ENCODE measurements at places on chromosomes 7 and 10. TPM values are rescaled to one million over a fixed set of nuclear protein-coding genes. Genes with fewer than 3 reads are reported as not detected.

- no peak for DNase-seq
Measured at GRCh38 chr7:99808766-99809165, 19.0 kb upstream of the CYP3A43 start.

- DNase-seq, result no peak
Measured at GRCh38 chr7:44390701-44391100, 65.3 kb upstream of the CAMK2B start.

Gene HOXA5
- total RNA-seq, result 0.29 TPM

GRCh38 chr10:86727470-86727869, 28.9 kb upstream of the BMPR1A start:
- DNase-seq, result no peak

- DNase-seq, result no peak
Measured at GRCh38 chr7:86953653-86954336, 105.7 kb downstream of the ELAPOR2 start.

DNA sequence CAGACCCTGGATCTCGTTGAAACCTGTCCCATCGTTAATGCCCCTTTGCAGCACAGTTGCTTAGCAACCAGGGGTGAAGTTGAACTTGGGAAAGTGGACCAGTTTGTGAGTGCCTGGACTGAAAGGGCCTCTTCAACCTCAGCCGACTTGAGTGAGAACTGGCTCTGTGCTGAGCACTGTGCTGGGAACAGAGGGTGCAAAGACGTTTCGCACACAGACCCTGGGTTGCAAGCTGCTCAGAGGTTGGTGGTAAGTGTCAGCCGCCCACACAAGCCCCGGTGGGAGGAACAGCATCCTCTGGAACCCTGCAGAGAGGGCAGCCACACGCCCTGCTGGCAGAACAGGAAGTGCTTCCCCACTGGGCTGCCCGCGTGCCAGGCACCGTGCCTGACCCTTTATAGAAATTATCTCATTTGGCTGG, 89.2 kb downstream of the CARD11 start:
- DNase-seq, result peak; percentile 30

DNA sequence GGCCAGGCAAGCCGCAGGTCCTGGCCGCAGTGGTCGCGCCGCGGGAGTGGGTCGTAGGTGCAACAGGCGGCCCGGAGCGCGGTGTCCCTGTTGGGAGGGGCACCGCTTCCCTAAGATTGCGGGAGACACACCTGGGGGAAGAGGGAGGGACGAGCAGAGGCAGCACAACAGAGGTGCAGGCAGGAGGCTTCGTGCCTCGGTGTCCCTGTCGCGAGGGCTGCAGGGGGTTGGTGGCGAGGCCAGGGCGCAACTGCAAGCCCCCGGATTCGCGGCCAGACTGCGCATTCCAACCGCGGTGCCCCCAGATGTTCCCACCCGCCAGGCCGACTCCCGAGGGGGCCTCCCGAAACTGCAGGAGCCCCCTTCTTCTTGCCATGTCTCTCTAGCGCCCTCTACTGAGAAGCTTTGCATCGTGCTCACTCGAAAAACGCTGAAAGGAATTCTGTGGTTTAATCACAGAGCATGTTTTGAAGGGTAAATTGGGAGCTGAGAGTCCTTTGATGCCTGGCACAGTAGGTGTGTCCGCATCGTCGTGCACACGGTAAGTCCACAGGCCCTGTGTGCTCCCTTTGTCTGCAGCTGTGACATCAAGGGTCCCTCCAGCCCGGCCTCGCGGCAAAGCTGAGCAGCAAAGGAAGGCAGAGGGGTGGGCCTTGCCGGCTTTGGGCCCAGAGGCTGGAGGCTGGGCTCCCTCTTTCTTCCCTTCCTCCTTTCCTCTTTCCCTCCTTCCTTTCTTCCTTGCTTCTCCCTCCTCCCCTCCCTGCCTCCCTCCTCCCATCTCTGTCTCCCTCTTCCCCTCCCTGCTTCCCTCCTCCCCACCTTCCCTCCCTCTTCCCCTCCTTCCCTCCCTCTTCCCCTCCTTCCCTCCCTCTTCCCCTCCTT, 6.2 kb upstream of the MBL2 start:
- no peak for DNase-seq

DNA sequence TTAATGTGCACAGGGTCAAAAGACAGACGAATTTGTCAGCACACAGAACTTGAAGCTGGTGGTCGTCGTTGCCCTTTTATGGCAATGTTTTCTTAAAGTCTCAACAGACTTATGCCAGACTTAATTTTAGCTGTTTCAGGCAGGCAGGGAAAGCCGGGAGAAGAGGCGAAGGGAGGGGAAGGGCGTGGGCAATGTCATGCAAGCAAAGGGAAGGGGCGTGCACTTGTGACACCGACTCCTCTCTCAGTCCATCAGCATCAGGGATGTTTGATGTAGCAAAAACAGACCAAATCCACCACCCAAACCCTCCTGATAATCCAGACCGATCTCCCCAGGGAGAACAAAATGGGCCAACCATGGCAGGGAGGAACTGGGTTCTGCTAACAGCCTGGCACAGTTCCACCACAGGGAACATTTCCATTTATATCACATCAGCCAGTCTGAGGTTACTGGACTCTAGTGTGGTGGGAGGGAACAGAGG, 118.1 kb upstream of the RHEB start:
- no peak for DNase-seq

Gene TLX1
- not detected for total RNA-seq

Gene CRTAC1
- not detected for total RNA-seq

DNA sequence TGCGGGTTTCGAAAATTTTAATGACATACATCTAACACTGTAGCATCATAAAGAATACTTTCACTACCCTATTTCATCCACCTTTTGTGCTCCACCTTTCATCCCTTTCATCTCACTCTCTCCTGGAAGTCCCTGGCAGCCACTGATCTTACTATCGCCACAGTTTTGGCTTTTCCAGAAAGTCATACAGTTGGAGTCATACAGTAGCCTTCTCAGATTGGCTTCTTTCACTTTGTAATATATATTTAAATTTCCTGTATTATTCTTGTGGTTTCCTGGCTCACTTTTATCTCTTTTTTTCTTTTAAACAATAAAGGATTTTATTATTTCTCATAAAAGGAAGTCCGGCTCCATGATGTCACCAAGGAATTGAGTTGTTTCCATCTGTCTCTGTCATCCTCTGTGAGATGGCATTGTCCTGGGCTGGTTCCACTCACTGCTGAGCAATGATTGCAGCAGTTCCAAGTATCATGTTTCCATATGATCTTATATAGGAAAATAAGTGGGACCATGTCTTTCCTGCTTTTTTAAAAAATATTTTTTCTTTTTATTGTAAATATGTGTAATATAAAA, 626.3 kb downstream of the POM121L12 start:
- no peak for DNase-seq

DNA sequence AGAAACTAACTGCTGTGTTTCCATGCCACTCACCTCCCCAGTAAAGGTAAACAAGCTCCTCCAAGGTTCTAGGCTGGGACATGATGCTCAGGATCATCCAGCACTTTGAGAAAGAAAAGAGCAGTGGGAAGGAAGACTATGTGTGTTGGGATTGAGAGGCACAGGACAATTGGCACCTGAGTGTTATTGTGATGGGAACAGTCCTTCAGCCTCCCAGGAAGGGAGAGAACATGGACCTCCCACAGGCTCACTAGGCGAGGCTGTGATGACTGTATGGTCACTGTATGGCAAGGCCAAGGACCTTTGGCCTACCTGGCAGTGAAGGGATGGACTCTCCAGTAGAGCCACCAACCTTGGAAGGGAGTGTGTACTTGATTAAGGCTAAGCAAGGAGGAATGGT, 123.2 kb upstream of the UNC5B start:
- no peak for DNase-seq

DNA sequence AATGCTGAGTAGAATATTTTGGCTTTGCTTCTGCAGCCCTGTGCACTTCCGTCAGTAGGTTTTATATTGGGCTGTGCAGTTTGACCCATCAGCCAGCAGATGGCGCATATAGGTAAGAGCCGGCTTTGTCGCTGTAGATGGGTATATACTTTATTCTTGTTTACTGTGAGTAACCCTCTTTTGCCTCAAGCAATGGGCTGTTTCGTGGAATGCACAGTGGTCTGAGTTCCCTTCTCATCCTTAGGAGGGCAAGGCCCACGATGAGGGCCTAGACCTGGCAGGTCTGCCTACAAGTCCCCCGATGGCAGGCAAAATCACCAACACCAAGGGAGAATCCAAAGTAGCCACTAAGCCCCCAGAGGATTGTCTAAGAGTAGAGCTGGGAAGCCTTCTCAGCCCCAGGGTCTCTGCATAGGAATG, 1002.9 kb upstream of the KCND2 start:
- no peak for DNase-seq

DNA sequence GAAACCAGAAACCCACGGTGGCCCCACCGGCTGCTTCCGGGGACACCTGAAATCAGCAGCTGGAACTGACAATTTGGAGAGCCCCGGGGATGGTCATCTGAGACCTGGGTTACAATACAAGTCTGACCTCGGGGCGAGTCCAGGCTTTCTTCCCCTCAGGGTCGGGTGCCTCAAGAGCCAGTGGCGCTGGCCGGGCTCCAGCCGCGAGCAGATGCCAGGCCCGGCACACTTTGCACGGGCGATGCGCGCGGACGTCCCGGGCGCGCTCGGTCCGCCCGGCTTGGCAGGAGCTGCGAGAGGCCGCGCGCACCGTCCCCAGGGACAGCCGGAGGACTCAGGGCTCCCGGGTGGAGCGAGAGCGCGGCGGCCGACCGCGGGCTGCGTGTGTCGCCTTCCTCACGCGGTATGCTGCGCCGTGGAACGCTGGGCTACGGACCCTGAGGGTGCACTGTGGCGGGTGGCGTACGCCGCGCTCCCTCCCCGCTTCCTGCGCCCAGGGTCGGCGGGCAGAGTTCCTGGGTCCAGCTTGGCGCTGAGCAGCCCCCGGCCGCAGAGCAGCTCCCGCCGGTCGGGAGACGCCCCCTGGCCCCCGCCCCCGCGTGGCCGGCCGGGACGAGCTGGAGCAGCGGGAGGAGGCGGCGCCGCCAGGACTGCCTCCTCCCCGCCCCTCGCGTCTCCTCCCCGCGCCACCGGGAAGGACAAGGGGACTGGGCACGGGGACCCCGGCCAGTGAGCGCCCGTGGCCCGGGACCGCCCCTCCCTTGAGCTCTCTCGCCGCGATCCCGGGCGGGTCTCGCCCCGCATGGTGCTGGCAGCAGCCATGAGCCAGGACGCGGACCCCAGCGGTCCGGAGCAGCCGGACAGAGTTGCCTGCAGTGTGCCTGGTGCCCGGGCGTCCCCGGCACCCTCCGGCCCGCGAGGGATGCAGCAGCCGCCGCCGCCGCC, at the start of gene RBM20:
TSS of gene RBM20 (plus strand) at position 684 of the 945 bp plus-strand sequence. CDS start at position 803, 119 bp downstream.
- DNase-seq, result peak; percentile 15

- DNase-seq, result no peak
Measured at GRCh38 chr7:83882551-83882950, 233.6 kb upstream of the SEMA3E start.

Gene SFTPA1
- total RNA-seq, result not detected

Gene TAC1
- not detected for total RNA-seq
